SW 1271 (cell line): ENCODE measurements at places on chromosomes 1 and 21.

GRCh38 chr1:63148825-63149645, 173.3 kb upstream of the FOXD3 start:
- no peak for DNase-seq

GRCh38 chr1:6245869-6246496, 2.0 kb downstream of the HES3 start:
- peak; percentile 26 for DNase-seq

GRCh38 chr1:159890390-159890789, 9.6 kb downstream of the CFAP45 start:
- DNase-seq = no peak

GRCh38 chr1:79551321-79551720, 544.8 kb upstream of the ADGRL4 start:
- no peak for DNase-seq

DNA sequence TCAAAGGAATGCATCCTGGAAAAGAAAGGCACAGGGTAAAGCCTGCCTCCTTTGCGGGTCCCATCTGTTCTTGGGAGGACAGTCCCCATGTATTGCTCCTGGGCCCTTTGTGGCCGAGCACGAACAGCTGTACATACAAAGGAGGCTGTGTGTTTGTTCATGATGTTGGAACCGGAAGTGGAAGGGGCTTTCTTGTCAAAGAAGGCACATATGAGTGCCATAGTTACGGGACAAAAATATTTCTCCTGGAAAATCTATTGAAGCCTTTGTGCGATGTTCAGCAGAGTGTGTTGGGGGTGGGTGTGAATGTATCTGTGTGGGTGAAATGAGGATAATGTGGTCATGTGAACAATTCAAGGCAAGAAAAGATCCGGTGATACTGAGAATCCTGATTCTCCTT, 297.6 kb downstream of the DISC1 start:
- no peak for DNase-seq

DNA sequence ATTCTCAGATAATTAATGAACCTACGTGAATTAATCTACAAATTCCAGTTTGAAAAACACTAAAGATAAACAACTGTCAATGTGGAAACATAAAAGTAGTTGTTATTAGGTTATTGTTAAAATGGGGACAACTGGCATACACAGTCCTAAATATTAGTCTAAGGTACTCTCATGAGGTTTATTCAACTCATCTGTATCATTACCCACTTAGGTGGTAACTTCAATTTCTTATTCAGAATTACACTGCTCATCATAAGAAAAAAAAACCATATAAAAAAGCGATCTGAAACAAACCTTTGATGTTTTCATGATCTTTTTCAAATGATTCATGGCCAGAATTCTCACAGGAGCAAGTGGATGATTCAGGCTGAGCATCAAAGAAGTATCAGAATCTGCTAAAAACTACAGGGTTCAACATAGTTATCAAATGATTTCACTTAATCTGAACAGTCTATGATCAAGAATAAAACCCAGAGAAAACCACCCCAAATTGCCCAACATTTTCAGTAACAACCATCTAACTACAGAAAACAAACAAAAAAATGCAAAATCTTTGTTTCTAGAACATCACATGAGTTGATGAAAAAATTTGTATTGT, 13.7 kb downstream of the HEATR1 start:
- no peak for DNase-seq

GRCh38 chr1:166132496-166132895, 34.3 kb downstream of the FAM78B start:
- DNase-seq = no peak

- DNase-seq = no peak
Observed at GRCh38 chr1:211711315-211711705, 35.9 kb upstream of the NEK2 start.

DNA sequence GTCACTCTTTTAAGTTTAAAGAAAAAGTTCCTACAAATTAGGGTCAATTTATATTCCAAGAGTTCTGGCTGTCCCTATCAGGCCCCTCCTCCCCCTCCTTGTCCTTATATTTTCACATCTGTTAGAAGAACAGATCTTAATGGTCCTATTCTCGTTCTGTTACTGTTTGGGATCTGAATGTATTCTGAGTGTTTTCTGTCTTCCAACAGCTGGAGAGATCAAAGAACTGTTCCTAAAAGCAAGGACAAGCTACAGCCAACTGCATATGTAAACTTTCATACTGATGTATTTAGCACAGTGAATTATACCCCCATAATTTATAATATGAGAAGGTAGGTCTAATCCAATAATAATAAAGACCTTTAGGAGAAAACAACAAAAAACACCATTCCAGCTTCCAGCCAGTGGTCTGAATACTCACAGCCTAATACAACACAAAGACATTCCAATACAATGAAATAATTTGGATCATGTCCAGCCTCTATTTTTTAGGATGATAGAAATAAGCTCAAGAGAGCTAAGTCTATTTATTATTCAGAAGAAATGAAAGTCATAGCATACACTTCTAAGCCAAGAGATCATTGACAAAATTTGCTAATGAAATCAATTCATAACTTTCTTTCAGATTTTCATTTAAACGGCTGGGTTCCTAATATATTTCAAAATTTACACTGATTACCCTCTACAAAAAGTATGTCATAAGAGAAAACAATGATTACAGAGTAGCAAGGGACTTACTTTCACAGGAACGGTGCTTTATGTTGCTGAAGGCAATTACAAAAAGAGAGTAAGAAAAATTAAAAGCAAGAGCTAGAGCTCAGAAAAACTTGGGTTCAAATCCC, 25.3 kb downstream of the WLS start:
- no peak for DNase-seq

GRCh38 chr1:209652121-209652735, at the start of gene LAMB3:
LAMB3 (minus strand) TSS chr1:209652425; CDS start chr1:209650944, 1,481 bp downstream.
- no peak for DNase-seq

DNA sequence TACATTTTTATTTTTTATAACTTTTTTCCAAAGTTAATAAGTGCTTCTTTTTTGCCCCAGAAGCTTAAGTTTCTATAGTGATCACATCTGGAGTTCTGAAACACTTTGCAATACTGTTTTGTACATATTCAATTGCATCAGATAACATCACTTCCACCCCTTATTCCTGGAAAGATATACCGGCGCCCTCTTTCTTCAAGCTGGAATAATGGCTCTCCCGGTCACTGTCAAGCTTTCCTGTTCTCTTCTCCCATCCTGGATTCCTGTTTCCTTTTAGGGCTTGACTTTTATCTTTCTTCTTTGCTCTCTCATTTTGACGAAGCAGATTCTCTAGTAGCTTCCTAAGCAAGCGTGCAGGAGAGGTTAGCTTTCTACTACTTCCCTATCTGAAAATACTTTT, 1866.8 kb downstream of the MRPL39 start:
- DNase-seq = no peak
